AG08396 (cell line): ENCODE measurements at places on chromosomes 16 and 17.

DNA sequence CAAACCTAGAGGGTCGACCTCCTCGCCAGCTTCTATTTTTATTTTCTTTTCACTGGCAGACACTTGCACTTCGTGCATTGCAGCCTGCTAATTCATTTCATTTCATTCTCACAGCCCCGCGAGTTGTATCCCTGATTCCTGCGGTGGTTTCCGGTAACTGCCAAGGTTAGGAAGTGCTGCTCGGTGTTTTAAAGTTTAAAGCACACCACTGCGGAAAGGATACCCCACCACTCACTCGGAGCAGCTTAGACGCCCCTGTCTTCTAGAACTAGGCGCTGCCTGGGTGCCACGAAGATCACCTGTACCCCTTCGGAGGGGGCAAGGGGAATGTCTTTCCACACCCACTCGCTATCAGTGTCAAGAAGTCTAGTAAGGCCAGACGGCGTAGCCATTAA lies 509 bp downstream of the CNEP1R1 start:
- DNase-seq: peak; percentile 29

- DNase-seq: no peak
These were observed 34.9 kb downstream of the WSCD1 start for GRCh38 chr17:6104956-6105648.

GRCh38 chr16:6081320-6081976 lies 983.9 kb upstream of the EEF2KMT start:
- no peak for DNase-seq

DNA sequence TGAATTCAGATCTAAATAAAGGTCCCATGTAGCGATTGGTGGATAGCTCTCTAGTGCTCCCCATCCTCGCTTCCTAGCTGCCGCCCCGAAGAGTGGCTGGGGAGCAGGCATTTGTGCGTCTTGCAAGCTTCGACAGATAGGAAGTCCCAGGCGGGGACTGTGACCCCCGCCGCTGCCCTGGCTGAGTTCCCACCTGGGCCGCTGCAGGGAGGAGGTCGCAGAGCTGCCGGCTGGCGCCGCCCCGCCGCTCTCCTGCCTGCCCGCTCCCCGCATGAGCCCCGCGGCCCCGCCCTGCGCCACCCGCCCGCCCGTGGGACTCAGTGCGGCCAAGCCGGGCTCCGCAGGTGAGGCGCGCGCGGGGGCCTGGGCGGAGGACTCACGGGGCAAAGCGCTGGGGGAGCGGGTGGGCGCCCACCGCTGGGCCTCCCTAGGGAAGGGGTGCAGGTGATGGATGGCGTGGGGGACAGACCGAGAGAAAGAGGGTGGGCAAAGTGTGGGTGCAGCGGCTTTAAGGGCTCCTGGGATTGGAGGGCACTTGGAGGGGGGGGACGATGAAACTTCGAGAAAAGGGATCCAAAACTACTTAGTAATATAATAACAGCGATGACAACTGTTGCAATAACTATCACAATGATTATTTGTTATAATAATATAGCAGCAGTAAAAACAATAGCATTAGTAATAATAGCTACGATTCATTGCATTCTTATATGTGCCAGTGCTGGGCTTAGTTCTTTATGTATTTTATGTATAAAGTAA lies at the start of gene OTOA:
OTOA (plus strand) TSS at position 80 of the 759 bp plus-strand sequence. CDS start 14,547 bp downstream, outside the sequence.
- DNase-seq: peak; percentile 20

- DNase-seq: no peak
These were observed 85.4 kb downstream of the EMP2 start for GRCh38 chr16:10495031-10495345.

DNA sequence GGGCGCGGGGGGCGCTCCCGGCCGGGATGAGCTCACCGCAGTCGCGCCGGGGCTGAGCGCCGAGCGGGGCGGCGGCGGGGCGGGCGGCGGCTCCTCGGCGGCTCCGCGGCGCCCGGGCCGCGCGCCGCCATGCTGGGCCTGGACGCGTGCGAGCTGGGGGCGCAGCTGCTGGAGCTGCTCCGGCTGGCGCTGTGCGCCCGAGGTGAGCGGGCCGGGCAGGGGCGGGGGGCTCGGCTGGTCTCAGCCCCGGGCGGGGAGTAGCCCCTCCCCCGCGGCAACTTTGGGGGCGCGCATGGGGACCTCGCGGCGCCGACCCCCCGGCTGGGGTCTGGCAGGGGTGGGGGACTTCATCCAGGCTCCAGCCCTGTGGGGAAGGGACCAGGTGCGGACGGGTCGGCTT lies at the start of gene ARHGDIG:
ARHGDIG (plus strand) TSS at position 40 of the 400 bp plus-strand sequence; CDS start at position 130, 90 bp downstream.
- DNase-seq: no peak

DNA sequence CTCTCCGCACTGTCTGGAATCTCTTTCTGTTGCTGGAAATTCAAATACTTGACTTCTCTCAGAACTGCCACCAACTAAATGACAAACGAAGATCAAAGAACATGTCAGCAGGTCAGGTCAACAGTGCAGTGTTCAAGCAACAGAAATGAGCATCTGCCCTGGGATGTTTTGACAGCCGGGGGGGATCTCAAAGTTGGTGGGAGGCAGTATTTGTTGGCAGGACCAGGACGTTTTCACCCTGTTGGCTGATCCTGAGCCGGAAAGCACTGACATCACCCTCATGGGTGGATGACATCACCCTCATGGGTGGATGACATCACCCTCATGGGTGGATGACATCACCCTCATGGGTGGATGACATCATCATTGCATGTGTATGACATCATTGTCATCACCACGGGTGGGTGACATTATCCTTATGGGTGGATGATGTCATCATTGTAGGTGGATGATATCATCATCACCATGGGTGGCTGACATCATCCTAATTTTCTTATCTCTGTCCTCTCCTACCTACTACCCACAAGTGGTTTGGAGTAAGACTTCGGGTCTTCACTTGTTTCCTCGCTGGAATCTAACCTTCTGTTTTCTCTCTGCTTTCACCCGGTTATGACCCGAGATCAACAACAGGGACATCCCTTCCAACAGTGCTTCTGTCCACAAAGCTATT lies 18.9 kb downstream of the DNAH17 start:
- peak; percentile 59 for DNase-seq

- DNase-seq: peak; percentile 89
These were observed 16.8 kb upstream of the RMI2 start for GRCh38 chr16:11328172-11329070.

GRCh38 chr16:87380403-87380802 lies 3.2 kb downstream of the FBXO31 start:
- no peak for DNase-seq

GRCh38 chr17:27224526-27225315 lies 69.2 kb upstream of the WSB1 start:
- no peak for DNase-seq

DNA sequence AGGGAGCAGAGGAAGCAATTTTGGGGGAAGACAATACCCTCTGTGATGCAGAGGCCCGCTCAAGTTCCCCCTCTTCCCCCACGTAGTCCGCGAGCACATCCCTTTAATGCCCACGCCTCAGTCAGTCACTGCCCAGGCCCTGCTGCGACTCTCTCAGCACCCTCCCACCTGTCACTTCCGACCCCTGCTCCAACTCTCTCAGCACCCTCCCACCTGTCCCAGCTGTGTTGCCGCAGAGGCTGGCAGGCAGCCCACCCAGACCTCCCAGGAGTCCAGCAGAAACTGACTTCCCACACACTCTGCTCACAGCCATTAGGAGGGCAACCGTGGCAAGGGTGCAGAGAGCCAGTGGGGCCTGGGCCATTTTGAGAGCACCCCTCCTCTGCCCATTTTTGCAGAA lies 92.7 kb downstream of the WSCD1 start:
- no peak for DNase-seq

- no peak for DNase-seq
These were observed 123.4 kb upstream of the NOL11 start for GRCh38 chr17:67594115-67594880.

GRCh38 chr16:68961778-68962402 lies 118.6 kb downstream of the TANGO6 start:
- no peak for DNase-seq

DNA sequence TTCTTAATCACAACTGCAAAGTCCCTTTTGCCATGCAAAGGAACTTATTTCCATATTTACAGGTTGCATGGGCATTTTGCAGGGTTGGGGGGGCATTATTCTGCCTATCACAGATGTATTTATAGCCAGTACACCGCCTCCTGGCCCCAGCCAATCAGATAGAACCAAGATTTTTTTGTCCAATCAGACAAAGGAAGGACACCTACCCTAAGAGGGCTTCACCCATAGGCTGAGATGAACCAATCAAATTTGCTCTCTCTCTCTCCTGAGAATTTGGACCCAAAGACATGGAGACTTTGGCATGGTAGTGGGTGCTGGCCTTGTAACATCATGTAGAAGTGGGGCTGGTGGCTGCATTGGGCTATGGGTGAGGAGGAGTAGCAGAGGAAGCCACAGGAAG lies 3.9 kb upstream of the KCNG4 start:
- DNase-seq: no peak

DNA sequence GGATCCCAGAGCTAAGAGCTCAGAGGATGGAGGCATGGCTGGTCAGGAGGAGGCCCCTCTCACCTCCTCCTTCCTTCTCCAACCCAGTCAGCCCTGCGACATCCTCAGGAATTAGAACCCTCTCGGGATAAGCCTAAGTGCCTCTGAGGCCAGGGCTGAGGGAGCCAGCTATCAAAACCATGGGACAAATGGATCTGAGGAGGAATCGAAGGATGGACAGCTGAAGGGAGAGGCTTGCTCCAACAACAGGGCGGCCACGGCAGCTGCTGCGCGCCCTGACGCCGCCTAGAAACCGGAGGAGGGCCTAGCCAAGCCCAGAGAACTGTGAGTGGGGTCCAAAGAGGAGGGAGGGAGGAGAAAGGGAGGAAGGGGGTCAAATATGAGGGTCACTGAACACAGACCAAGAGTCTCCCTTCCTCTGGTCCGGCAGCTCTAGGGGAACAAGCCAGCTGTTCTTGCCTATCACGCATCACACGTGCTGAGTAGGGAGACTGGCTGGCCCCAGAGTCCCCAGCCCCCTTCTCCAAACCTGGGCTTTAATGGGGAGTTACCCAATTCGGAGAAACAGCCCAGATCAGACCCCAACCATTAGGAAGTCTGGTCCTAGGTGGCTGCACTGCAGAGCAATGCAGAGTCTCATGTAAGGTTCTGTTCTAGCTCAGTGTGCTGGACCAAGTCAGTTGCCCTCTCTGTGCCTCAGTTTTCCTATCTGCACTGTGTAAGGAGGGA lies 5.9 kb upstream of the HOXB13 start:
- no peak for DNase-seq

- DNase-seq: no peak
These were observed 97.9 kb upstream of the IRX6 start for GRCh38 chr16:55225972-55226542.

DNA sequence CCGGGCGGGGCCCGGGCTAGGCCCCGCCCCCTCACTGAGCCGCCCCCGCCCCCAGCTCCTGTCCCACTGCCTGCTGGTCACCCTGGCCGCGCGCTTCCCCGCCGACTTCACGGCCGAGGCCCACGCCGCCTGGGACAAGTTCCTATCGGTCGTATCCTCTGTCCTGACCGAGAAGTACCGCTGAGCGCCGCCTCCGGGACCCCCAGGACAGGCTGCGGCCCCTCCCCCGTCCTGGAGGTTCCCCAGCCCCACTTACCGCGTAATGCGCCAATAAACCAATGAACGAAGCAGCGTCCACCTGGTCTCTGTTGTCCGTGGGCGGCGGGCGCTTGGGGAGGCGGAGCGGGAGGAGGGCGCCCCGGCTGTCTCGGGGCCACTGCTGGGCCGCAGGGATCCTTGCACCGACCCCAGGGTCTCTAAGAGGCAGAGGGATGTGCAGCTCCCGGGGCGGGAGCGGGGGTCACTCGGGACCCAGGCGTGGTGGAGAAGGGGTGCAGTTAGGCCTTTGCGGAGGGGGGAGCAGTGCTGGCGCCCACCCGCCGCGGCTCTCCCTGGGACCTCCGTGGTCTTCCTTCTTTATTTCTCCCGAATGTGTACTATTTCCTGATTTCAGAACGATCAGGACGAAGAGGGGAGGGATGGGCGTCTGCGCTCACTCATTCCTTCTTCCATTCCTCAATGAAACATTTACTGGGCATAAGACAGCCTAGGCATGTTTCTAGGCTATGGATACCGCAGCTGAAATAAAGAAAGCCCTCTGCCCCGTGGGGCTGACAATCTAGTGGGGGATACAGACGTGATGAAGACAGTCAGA lies 2.0 kb downstream of the HBZ start:
- DNase-seq: no peak

- DNase-seq: no peak
These were observed 20.8 kb downstream of the UNKL start for GRCh38 chr16:1393613-1394176.

DNA sequence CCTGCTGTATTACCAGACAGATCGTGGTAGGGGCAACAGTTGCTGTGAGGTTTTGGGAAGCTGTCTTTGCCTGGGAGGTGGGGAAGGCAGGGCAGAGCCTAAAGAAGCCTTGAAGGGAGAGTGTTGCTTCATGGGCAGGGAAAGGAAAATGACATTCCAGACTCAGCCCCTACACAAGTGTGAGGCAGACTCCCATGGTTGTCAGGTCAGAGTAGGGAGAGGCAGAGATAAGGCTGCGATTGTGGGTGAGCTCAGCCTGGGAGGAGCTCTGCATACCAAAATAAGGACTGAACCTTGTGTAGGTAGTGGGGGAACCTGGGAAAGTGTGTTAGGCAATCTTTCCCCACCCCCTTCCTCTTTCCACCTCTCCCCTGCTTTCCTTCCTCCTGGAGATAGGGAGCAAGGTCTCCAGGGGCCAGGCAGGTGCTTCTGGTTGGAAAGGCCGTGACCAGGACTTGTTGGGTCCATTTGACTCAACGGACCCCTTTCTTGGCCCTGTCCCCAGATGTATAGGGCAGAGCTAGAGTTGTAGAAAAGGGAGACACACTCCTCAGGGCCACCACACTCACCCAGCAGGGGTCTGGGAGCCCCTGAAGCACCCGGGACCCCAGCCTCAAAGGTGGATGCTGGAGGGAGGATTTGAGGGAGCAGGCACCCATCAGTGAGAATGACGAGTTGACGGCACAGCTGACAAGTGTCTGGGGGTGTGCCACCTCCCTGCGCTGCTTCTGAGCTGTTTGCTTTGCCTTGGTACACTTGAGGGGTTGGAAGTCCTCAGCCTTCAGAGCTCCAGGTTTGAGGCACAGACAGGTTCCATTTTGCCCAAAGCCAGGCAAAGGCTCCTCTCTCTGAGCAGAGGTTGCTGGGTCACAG lies 18.5 kb upstream of the TOB1 start:
- DNase-seq: no peak

- DNase-seq: no peak
These were observed 2.9 kb downstream of the PPM1D start for GRCh38 chr17:60602871-60603270.

- peak; percentile 17 for DNase-seq
These were observed 1.1 kb downstream of the CBX1 start for GRCh38 chr17:48100160-48100559.

GRCh38 chr16:12271006-12271405 lies 294.5 kb downstream of the SNX29 start:
- DNase-seq: no peak
